ENCODE measurements at places on chromosomes 2 and 18.

- no peak for DNase-seq
Observed at GRCh38 chr18:35248429-35248828, 7.6 kb downstream of the ZNF397 start.

GRCh38 chr2:8833853-8834252 is 3.6 kb downstream of the KIDINS220 start:
- no peak for DNase-seq

- DNase-seq = no peak
Observed at GRCh38 chr2:76839826-76840225, 682.4 kb downstream of the LRRTM4 start.

GRCh38 chr2:191352536-191352935 is 107.3 kb downstream of the MYO1B start:
- no peak for DNase-seq

DNA sequence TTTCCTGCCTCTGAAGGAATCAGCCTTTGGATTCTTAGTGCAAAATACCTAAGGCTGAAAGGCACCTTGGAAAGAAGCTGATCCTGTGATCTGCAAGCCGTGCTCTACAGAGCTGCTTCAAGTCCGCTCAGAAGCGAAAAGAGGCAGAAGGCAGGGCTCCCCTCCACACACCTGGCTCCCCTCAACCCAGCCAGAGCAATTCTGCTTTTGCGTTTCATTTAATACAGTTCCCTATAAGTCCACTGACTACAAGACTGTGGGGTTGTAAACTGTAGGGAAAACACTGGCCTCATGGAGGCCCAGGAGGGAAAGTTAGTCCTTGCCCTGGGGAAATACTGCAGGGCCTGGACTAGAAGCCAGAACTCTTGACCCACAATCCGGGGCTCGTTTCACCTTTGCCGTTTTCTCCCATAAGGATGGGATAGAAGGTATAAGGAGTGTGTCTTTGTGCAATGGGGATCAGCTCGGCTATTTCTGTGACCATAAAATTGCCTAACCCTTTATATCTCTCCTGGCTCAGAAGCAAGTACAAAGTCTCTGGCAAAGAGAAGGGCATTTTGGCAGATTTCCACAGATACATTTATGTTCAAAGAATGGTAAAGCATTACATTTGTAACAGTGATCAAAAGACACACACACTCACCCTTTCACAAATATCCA is 95.8 kb upstream of the TEX51 start:
- no peak for DNase-seq

DNA sequence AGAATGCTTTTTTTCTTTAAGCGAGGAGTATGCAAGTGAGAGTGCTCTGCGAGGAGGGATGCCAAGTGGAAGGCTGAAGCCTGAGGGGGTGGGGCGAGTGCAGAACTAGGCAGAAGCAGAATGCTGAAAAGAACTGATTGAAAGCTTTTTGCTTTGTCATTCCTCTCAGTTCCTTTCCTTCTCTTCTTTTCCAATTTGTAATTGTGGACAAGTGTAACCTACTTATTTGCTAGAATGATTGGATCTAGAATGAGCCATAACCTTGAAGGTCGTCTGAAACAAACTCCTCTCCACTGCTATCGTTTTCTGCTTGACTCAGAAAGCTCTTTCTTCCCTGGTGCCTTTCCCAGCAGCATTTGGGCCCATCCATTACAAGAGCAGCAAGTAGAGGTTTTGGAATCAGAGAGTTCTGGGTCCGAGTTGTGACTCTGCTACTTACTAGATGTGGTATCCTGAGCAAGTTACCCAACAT is 115.3 kb downstream of the METTL8 start:
- no peak for DNase-seq

DNA sequence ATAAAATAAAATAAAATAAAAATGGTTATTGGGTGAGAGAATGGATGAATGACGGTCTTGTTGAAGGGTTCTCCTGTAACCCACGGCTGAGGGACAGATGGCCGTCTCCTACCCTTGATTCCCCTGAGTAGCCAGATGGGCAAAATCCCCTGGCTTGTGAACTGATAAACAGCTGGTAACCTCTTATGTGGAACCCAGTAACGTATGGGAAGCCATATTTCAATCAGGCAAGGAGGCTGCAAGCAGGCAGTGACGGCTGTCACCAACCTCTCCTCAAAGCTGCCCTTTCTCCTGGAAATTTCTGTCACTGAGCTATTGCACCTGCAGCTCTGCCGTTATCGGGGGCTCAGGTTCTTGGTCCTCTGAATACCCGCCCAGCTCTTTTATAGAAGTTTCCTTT is 165.3 kb upstream of the SMAD2 start:
- no peak for DNase-seq

DNA sequence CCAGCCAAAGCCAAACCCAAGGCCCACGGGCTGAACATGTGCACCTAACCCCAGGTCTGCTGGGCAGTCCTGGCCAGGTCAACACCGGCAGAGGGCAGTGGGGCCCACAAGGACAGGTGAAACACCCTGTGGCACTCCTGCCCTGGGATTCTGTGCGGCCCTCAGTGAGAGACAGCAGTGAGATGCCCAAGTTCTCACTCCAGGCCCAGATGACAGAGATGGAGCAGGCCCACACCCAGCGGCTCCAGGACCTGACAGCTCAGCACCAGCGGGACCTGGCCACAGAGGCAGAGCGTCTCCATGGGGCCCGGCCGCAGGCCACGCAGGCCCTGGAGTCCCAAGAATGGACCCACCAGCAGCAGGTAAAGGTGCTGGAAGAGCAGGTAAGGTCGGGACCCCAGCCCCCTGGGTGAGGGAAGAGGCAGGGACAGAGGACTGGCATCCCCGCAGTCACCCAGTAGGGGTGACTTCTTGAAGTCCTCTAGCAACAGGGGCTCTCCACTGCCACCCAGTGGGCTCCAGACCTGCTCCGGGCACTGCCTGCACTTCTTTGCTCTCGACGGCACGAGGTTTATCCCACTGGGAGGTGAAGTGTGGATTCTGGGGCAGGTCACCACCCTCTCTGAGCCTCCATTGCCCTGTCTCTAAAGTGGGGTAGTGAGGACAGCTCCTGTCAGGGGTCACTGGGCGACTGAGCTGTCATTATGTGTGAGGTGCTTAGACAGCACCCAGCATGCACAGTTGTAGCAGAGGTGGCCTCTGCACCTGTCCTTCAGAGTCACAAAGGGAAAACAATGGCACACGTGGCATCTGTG is 8.8 kb upstream of the SNED1 start:
- DNase-seq = peak; percentile 23

DNA sequence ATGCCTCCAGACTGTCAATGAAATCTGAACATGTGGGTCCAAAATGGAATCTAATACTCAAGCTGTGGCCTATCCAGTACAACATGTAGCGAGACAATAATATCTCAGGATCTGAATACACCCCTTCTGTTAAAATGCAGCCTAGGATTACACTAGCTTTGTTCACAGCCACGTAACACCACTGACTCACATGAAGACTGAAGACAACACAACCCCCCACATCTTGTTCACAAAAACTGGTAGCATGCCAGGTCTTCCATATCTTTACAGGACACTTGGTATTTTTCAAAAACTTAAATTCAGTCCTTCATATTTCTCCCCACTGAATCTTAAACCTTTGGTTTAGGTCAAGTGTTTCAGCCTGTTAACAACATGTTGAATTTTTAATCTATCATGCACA is 84.2 kb downstream of the SLC8A1 start:
- DNase-seq = no peak

- DNase-seq = no peak
Observed at GRCh38 chr18:76351961-76352581, 143.0 kb downstream of the ZNF516 start.

DNA sequence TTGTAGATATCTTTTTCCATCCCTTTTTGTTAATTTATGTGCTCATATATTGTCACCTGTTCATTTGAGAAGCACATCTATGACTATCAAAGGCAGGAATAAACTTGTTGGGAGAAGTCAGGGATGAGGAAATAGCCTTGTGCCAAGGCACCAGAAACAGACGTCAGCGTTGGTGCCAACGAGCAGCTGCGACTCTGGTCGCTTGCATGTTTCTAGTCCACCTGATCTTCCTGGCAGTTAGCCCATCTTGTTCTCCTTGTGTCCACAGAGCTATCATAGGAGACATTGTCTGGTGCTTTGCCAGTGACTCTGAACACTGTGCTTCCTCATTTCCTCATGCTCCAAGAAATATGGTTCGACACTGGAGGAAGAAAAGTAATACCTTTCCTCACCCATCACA is 374.4 kb downstream of the PTPRM start:
- DNase-seq = no peak

DNA sequence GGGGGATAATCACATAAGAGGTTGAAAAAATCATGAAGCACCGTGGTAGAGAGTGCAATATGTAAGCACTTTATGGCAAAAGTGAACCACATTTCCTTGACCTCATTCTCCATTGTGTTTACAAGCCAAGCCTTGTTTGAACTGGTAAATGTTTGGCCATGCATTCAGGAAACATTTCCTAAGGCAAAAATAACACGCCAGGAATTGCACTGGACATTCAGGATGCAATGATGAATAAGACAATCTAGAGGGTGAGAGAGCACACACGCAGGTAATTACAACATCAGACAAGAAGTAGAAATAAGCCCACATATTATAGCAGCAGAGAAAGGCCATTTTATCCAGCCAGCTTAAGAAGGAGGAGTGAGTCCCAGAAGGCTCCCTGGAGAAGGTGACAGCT is 218.0 kb upstream of the OSR1 start:
- DNase-seq = no peak

GRCh38 chr2:64326578-64327050 is 127.3 kb upstream of the LGALSL start:
- DNase-seq = no peak

GRCh38 chr2:50953021-50953420 is 78.9 kb downstream of the NRXN1 start:
- no peak for DNase-seq

DNA sequence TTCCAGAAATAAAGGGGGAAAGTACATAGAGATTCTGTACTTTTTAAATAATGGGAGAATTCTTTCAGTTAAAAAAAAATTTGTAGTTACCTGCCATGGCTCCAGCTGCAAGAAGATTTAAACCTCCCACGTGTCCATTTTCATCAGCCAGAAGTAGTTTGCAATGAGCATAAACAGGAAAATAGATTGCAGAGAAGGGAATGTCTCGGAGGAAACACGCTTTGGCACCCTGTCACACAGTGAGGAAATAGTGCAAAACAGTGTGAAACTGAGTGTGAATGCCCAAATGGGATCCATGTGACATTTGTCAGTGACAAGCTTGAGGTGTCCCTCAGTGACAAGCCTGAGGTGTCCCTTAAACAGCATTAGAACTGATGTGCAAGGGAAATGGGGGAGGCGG is 102.7 kb downstream of the SLC25A12 start:
- DNase-seq = no peak

DNA sequence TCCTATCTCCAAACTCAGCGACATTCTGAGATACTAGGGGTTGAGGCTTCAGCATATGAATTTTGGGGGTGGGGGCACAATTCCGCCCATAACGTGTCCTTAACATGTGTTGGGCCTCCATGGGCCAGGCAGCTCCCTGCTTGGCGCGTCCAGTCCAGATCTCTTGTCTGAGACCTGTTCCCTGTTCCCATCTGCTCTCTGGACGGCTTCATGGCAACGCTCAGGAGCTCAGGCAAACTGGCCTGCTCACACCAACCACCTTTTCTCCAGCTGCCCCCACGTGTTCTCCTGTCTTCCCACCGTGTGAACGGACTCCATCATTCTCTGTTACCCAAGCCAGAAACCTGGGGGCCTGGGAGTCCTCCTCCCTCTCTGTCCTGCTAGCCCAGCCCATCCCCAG is 36.4 kb downstream of the ACKR3 start:
- DNase-seq = no peak

DNA sequence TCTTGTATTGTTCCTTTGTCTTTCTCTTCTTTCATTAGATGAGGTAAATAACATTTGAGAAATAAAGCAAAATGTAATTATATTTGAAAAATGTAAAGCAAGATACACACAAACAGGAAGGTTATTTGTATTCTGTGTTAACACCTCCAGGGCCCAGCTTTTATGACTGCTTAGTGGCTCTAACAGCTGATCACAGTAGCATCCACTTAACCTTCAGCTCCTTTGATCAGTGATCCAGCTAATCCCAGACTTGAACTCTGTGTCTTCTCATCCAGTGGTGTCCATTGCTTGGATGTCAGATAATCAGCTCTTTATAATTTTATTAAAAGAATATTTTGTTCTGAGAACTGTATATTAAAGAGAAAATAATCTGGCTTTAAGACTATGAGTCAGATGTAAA is 44.5 kb downstream of the PSMD14 start:
- DNase-seq = no peak

DNA sequence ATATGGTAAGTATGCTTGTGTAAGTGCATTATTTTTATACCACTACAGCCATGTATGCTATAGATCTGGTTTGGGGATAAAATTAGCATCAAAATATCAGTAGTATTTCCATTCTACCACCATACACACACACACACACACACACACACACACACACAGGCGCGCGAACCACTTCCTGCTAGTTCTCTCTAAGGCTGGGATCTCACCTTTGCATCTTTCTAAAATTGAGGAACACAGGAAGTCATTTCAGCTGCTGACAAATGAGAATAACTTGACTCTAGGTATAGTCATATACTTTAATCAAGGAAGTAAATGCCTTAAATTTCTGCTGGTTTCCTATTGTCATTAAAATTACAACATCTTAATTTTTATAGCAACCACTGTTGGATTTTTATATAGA is 72.5 kb downstream of the RBM43 start:
- DNase-seq = no peak

DNA sequence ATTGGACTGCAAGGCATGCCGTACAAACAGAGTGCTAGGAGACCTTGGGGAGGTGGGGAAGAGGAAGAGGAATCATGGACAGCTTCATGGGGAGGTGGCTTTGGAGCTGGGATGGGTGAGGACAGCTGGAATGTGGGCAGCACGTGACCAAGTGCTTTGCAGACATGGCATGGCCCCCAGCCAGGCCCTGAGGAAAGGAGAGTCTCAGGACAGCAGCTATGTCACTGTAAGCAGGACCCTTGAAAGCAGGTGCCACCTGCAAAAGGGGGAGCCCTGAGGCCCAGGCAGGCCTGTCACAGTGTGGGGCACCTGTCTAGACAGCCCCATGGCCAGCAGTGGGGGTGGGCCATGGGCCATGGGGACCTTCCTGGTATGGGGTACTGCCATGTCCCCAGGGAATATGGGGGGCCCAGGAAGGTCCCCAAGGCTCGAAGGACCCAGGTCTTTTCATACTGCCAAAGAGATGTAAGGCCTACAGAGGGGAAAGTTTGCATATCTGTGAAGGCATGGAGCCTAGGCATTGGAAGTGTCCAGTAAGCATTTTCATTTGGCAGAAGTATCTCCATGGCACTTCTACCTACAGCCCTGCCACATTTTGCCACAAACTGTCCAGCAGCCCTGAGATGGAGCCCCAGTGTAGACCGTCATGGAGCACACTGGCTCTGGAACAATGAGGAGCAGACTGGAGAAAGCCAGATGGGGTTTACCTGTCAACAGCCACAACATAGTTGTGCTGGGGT is 9.9 kb downstream of the PAX8 start:
- DNase-seq = no peak

Measured in inflammatory macrophage (primary cell).